ENCODE measurements at places on chromosomes 1 and 21.

DNA sequence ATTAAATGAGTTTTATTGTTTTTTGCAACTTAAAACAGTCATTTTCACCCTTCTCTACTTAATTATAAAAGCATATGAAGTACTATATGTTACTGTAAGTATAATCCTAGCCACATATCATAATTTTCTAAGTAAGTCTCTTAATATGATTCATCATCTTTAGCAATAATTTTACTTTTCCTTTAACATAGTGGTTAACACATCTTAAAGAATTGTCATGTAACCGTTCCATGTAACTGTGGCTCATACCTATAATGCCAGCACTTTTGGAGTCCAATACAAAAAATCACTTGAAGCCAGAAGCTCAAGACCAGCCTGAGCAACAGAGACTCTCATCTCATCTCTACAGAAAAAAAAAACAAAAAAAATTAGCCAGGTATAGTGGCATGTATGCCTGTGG, 260.6 kb upstream of the DUSP10 start:
- no peak for DNase-seq

DNA sequence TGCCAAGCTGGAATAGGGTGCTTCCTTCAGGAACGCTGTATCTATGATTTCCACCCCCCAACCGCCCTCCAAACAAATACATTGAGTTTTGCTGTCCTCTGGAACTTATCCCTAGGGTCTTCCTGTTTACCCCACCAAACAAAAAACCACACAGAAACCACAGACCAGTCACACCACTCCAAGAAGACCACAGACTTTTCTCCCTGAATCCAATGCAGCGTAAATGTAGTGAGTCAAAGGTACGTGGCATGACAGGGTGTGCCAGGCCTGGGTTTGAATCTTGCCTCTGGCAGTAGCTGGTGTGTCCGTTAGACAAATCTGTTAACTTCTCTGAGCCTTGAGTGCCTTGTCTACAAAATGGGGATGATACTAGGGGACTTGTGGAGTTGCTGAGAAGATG, 27.8 kb downstream of the ASAP3 start:
- DNase-seq = no peak

DNA sequence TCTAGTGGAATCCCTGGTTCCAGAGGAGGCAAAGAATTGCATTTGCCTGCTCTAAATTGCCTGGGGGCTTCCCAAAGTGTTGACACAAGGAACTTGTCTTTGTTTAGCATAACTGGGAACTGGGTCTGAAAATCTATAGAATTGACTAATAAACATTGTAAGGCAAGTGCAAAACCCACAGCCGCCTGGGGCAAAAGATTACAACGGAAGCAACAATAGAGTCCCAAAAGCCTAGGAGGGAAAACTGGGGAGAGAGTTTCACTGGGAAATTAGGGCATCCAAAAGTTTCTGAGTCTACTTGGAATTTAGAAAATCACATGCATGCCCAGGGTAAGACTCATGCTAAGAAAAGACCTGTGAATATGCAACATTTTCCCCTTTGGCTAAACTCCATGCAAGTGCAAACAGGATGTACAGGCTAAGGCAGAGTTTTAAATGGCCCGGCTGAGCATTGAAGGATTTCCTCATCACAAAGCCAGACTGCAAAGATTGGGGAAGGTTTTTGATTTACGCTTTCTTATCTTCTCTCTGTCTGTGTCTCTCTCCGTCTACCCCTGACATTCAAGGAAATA, 725.3 kb upstream of the NCAM2 start:
- no peak for DNase-seq

GRCh38 chr1:219993554-219994433, 52.5 kb downstream of the EPRS1 start:
- DNase-seq = peak; percentile 4

DNA sequence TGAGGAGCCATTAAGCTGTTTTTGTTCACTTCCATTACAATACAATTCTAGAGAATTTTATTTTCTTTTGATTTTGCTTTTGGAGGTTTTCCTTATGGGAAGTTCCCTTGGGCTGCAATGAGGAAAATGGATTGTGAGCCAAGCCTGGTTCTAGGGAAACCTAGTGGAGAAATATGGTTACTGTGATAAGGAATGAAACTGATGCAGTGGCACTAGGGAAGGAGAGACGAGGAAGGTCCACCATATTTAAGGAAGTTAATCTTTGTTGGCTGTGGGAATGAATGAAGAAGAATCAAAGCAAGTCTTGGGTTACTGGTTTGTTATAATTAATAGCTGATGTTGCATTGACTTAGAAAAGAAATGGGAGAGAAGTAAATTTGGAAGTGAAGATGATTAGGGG, 28.4 kb downstream of the CHML start:
- DNase-seq = no peak

- no peak for DNase-seq
These were observed 54.8 kb downstream of the RUNX3 start for GRCh38 chr1:24875257-24875656.

DNA sequence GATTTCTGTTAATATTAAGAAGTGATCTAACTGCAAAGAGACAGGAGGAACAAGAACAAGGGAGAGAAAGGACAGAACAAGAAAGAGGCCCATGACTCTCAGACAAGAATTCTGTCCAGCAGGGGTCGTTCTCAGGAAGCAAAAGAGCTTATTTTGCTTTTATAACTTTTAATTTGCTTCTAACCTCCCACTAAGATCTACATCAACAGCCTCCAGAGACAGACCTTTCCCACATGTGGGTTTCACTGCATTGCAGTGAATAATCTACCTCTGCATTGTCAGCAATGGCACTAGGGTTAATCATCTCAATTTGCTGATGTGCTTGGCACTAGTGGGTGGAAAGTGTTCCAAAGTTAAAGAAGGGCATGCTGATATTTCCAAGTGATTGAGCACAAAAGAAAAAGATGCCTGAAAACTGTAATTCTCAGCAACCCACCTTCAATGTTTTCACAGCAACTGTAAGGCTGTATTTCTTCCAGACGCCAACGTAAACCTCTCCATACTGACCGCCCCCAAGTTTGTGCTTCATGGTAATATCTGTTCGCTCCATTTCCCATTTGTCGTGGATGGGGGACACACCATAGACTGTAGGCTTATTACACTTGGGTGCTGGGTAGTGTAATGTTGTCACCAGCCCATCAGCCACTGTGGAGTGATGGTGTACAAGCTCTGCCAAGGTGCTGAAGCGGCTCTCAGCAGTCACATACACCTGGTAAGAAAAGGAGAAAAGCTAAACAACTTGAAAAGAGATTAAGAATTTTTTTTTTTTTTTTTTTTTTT, 39.5 kb downstream of the TOR3A start:
- no peak for DNase-seq

- no peak for DNase-seq
These were observed 120.1 kb downstream of the DNAH14 start for GRCh38 chr1:225049594-225049993.

- DNase-seq = peak; percentile 8
These were observed at the start of gene UAP1 for GRCh38 chr1:162561616-162562469. TSS of gene UAP1 (plus strand) at chr1:162561722. CDS start at chr1:162566069, 4,347 bp downstream.

DNA sequence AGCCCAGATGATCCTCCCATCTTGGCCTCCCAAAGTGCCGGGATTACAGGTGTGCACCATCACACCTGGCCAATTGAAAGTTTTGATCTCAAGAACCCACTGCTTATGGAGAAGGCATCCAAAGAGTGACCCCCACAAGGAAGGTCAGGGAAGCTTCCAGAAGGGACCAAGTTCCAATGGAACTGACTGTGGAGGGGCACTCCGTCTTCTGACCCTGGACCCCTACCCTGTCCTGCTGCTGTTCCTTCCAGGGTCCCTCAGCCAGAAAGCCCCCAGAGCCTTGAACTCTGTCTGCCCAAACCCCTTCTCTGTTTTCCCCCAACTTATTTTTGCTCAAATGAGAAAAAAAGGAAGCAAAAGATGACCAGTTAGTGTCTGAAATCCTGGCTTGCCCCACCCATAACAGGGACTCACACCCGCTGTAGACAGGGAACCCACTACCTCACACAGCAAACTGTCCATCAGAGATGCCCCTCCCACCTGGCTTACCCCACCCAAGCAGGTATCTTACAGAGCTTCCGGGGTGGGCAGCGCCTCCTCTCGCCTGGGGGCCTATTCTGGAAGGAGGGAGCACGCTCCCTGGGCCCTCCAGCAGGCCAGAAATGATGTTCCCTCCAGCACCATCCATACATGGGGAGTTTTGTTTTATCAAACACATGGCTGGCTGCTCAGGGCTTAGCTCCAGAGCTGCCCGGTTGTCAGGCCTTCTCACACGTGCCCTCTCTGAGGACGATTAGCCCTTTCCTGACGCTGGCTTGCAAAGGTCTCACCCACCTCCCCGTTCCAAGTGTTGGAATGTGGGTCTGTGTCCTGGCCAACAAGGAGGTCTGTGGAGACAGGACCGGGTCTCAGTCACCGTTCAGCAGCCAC, 3.1 kb upstream of the WNT3A start:
- DNase-seq = no peak

- DNase-seq = no peak
These were observed 97.0 kb upstream of the DPH5 start for GRCh38 chr1:101122452-101123166.

GRCh38 chr1:107357376-107357775, 216.5 kb downstream of the NTNG1 start:
- no peak for DNase-seq

GRCh38 chr1:151867321-151867720, 13.8 kb upstream of the THEM5 start:
- DNase-seq = no peak

DNA sequence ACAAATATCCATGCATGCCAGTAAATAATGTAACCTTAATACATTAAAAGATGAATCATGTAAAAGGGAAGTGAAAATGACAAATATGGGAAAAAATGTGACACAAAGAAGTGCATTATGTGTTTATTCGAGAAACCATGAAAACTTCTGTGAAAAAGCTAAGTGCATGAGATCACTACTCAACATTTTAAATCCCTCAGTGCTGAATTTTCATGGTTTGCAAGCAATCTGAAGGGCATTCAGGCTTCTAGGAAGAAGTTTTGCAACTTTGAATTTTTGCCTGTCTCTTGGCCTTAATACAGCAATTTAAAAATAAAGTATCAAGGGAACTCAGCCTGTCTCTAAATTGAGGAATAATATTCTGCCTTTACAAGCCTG, 78.2 kb downstream of the MAP3K7CL start:
- DNase-seq = no peak

GRCh38 chr1:151853411-151853943, at the start of gene THEM5:
TSS of gene THEM5 (minus strand) at chr1:151853712. CDS start at chr1:151853565, 147 bp downstream.
- no peak for DNase-seq

- no peak for DNase-seq
These were observed 3.1 kb downstream of the ASCL5 start for GRCh38 chr1:201123866-201124265.

GRCh38 chr1:158506369-158506987, 34.5 kb downstream of the OR10R2 start:
- DNase-seq = no peak

DNA sequence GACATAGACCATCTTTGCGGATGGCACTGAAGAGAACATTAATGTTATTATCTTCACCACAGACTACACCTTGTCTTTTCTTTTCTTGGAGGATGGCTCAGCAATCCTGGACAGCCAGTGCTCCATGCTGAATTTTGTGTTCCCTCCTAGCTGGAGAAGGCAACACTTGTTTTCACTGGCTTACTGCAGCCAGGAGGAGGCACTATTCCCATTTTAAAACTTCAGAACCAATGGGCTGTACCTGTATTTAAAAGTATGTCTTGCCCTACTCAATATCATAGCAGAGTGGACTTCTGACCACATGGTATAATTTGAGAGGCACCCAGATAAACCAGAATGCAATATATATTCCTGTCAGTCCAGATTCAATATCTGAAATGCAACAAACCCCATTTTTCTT, 53.3 kb upstream of the POGK start:
- DNase-seq = no peak

DNA sequence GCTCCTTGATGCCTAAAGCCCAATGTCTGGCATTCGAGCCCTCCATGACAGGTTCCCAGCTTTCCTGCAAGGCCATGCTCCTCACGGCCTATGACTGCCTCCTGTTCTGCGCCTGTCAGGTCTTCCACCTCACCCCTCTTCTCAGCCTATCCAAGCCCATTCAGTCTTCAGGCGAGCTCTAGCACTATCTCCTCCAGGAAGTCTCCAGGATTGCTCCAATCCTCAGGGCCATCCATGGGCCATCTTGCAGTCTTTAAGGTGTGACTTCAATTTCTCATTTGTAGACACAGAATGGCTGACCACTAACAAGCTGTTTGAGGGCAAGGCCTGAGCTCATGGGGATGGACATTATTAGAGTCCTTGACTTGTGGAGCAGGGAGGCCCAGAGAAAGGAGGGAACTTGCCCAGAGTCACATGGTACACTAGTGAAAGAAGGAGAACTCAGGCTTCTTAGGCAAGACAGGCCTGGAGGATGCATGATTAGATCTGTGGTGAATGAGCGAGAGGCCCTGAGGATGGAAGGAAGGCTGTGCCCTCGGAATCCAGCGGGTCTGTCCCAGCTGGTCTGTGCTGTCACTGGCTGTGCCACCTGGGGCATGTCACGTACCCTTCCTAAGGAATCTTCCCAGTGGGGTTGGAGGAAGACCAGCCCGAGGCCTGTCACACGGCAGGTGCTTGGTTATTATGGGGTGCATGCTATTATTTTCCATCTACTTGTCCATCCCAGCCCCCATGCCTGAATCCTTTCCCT, 1.2 kb upstream of the ACOT11 start:
- no peak for DNase-seq

DNA sequence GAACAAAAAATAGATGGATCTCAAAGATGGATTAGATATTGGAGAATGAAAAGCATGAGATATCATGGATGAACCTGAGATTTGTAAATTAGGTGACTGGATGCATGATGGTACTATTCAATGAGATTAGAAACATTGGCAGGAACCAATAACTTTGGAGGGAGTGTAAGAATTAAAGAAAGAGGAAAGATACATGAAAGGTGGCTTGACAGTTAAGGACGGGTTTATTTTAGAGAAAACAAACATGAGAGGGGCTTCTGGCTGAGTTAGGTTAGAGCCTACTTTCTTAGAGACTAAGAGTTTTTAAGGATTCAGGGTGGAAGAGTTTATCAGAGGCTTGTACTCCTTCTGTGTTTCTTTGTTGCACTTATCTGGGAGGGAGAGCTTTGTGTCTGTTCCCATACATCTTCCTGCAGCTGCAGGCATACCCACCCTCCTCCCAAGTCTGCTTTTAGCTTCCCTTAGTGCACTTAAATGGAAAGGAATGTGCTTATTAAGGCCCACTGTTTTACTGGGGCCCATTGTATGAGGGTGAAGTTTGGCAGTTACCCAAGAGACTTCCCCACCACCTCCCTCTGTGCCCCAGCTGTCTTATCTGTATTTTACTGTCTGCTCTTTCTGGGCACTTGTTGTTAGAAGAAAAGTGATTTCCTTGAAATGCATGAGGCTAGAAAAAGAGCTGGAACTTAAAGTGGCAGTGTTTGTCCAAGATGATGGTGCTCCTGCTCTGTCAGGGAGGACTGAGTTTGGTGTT, 26.1 kb upstream of the CR2 start:
- DNase-seq = no peak

Measured in AG08396 (cell line).